ENCODE measurements at places on chromosomes 1 and 21. TPM values are rescaled to one million over a fixed set of nuclear protein-coding genes. Genes with fewer than 3 reads are reported as not detected.

Gene CLCA1
- total RNA-seq, result not detected

Gene EPHA8
- total RNA-seq, result not detected

Gene CYP4Z1
- 1.1 TPM for total RNA-seq

Gene FMN2
- total RNA-seq, result not detected

Gene ERG
- total RNA-seq, result 12.5 TPM

Gene GUCA2A
- total RNA-seq, result not detected

Gene SPATA21
- not detected for total RNA-seq

Data from lower leg skin (tissue), 4 donors.